ENCODE measurements at places on chromosomes 6 and 20. TPM values are rescaled to one million over a fixed set of nuclear protein-coding genes. Genes with fewer than 3 reads are reported as not detected.
A peak's percentile ranks its signal among the peaks of the same experiment; 100 is the strongest.

- no peaks in the 10 kb centered on the region for H3K36me3 ChIP-seq
- no peaks in the 10 kb centered on the region for H3K27me3 ChIP-seq
- H3K4me3 ChIP-seq: no peak overlapping the region
Measured at GRCh38 chr20:49672096-49672664, 41.5 kb downstream of the B4GALT5 start.

GRCh38 chr6:11430036-11430435 lies 107.5 kb upstream of the TMEM170B start:
- H3K27me3 ChIP-seq: no peaks in the 10 kb centered on the region
- no peaks in the 10 kb centered on the region for H3K36me3 ChIP-seq
- peak overlapping the region; percentile 74 for H3K27ac ChIP-seq
- no peak overlapping the region for H3K4me3 ChIP-seq

GRCh38 chr6:168099201-168100010 lies 20.4 kb upstream of the FRMD1 start:
- no peak for DNase-seq
- H3K4me1 ChIP-seq: peaks cover 9% of the 10 kb centered on the region
- H3K27me3 ChIP-seq: no peaks in the 10 kb centered on the region
- H3K4me3 ChIP-seq: no peak overlapping the region

KIAA1755 gene
- total RNA-seq: 47.6 TPM

WFDC10B gene
- total RNA-seq: not detected

SLC2A10 gene
- 32.3 TPM for total RNA-seq
